ENCODE measurements at places on chromosomes 4 and X. TPM values are rescaled to one million over a fixed set of nuclear protein-coding genes. Genes with fewer than 3 reads are reported as not detected.
A peak's percentile ranks its signal among the peaks of the same experiment; 100 is the strongest.

Gene SLC9B2
- 27.7 TPM for total RNA-seq

Gene CCDC160
- total RNA-seq: not detected

Gene MSL3
- total RNA-seq: 27.6 TPM

Gene TSC22D3
- total RNA-seq: 115 TPM

Gene TMEM31
- not detected for total RNA-seq

Gene MAGEB2
- total RNA-seq: not detected

GRCh38 chr4:180057891-180058671 is 2185.1 kb upstream of the TENM3 start:
- DNase-seq: peak; percentile 57

- DNase-seq: no peak
Observed at GRCh38 chrX:125005863-125006262, 313.8 kb upstream of the TEX13C start.

- DNase-seq: no peak
Observed at GRCh38 chrX:119783026-119783425, 8.4 kb downstream of the RPL39 start.

- DNase-seq: no peak
Observed at GRCh38 chr4:141077611-141078225, 55.6 kb downstream of the RNF150 start.

DNA sequence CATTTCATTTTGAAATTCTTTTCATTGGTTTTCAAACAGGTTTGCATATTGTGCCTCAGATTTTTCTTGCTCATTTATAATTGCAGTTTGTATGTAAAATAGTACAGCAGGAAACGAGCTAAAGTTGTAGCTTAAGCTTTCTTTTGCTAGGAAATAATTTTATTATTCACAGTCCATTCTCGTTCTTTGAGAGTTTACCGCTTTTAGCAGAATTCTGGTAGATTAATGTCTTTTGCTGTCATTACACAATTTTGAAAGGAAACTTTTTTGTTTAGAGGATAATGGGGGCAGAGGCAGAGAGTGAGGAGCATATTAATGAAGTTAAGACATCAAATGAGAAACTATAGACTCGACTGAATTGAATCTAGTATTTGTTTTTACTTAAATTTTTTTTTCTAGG is 10.5 kb downstream of the LSM6 start:
- DNase-seq: no peak

GRCh38 chr4:158644760-158645159 is 26.9 kb downstream of the C4orf46 start:
- DNase-seq: no peak

GRCh38 chr4:115537387-115537786 is 424.0 kb upstream of the NDST4 start:
- DNase-seq: peak; percentile 26

DNA sequence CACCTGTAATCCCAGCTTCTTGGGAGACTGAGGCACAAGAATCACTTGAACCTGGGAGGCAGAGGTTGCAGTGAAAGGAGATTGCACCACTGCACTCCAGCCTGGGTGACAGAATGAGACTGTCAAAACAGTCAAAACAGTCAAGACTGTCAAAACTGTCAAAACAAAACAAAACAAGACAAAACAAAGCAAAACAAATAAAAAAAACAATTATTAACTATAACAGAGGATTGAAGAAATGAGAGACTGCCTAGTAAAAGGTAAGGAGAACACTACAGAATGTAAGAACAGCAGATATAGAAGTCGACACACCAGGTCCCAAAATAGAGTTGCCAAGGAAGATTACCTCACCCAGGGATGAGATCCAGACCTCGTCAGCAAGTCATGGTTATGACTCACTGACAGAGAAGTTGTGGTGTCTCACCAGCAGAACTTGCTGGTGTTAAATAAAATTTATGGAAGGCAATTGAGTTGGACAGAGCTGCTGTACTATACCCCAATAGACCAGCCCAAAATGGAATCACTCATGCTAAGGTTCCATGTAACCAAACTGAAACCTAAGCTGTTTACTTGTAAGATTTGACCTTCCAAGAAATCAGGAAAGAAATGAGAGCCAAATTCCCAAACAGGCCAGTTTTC is 32.1 kb upstream of the GK start:
- DNase-seq: peak; percentile 78

- peak; percentile 60 for DNase-seq
Observed at GRCh38 chrX:71870208-71871098, 40.2 kb upstream of the NHSL2 start.

DNA sequence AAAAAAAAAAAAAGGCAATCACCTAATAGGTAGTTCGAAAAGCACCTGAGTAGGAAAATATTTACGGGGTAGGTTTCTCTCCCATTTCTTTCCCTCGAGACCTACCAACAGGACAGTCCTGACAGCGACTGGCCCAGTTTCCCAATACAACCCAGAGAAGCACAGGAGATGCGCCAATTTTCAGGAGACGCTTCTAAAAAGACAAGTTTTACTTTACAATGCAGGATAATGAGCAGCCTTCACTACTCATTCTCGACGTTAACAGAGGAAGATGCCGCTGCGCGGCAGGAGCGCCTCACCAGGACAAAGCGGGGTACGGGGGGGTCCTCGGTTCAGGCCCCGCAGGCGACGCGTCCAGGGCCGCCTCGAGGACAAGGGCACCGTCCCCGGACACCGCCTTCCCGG is 708 bp downstream of the BCLAF3 start:
- DNase-seq: peak; percentile 5

- peak; percentile 29 for DNase-seq
Observed at GRCh38 chrX:107484002-107484726, 34.7 kb downstream of the FRMPD3 start.

GRCh38 chr4:32254216-32254615 is 1534.0 kb downstream of the PCDH7 start:
- DNase-seq: no peak

GRCh38 chr4:63965875-63966274 is 443.4 kb downstream of the TECRL start:
- no peak for DNase-seq

- DNase-seq: no peak
Observed at GRCh38 chr4:184282895-184283654, 65.4 kb upstream of the ENPP6 start.

DNA sequence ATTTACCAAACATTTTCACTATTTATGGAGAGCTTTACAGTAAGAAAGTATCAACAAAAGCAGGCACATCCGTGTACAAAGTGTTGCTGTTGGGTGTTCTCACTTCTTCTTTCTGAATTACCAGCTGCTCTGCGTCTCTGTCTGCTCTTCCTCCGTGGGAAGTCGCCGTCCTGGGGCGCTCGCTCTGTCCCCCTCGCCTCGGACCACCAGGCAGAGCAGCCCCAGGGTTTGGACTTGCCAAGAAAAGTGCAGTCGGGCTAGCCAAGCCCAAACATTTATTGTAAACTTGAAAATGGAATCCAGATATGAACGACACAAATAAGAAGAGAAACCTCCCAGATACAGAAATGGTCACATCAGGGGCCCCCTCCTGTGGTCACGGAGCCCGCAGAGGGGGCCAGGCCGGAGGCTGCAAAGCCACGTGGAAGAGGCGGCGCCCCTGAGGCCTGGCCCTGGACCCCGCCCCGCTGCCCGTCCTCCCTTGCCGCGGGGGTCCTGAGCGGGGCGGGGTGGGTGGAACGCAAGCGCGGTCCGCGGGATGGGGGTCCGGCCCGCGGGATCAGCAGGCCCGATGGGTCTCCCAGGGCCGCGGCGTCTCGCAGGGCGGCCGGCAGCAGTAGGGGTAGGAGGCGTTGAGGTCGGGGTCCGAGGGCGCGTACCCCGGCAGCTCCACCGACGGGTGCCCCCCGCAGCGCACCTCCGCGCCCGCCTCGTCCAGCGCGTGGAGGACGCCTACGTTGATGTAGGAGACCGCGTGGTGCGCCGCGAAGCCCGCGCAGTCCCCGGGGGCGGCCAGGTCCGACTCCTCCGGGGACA is 1.5 kb downstream of the TMEM271 start:
- DNase-seq: no peak

DNA sequence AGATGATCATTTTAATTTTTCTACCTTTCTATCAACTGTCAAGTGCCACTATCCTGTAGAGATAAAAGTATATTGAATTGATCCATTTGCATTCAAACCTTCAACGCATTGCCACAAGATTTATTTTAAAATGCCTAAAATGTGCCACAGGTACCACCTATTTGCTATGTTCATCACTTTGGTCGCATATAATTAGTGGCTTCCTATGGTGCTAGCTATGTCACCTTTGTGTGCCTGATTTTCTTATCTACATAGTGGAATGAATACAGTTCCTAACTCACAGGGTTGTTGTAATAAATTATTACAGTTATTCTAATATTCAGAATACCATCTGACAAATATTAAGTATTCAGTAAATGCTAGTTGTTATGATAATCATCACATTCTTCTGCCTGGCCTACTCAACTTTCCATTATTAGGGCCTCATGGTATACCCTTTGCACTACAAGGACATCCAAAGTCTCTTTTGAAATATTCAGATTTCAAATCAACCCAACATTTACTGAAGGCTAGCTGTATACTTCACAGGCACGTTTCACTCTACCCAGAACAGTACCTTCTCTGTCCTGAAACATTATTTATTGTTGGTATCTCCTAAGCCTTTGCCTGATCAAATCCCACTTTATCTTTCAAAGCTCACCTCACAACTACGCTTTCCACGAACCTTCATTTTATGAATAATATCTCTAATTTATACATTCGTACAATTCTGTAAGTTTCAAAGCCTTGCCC is 62.4 kb downstream of the ANXA10 start:
- DNase-seq: no peak
